OCI-M1 (cell line): ENCODE measurements at places on chromosomes 7 and 10.

DNA sequence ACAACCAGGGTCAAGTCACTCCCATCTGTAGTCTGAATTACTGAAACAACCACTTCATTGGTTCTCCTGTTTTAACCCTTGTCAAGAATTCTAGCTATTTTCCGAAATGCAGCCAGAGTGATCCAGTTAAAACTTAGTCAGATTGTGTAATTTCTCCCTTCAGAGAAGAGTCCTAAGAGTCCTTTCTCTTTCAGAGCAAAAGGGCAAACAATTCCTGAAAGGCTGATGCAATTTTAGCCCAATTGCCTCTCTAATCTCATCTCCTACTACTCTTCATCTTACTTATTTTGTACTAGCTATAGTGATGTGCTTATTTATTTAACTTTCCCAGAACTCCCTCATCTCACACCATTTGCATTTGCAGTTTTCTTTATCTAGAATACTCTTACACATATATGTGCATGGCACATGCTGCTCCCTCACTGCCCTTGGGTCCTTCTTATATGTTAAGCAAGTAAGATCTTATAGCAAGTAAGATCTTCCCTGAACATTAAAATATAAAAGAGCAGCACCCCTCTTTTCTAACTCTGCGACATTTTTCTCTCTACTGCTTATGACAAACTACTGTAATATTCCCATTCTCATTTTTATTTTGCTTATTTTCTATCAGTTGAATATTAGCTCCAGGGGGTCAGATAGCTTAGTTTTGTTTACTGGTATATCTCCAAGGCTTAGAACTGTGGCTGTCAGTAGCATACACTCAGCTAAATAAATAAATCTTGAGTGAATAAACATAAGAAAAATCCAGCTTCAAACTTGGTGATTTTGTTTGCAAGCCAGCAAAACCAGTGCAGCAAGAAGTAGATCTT, 44.6 kb downstream of the HGF start:
- DNase-seq = peak; percentile 86

- no peak for DNase-seq
Observed at GRCh38 chr10:34719746-34720145, 95.3 kb downstream of the PARD3 start.

- no peak for DNase-seq
Observed at GRCh38 chr10:97566336-97566996, 6.1 kb upstream of the ANKRD2 start.

- DNase-seq = peak; percentile 82
Observed at GRCh38 chr10:80408242-80409101, at the start of gene PRXL2A. Gene PRXL2A, plus strand, starts transcription at chr10:80408551. Its CDS starts 11,917 bp downstream, at chr10:80420468.

GRCh38 chr10:4013651-4014121, 228.7 kb upstream of the KLF6 start:
- DNase-seq = no peak
